Smooth muscle cell of the brain vasculature (primary cell): ENCODE measurements at places on chromosomes 1 and 21.

DNA sequence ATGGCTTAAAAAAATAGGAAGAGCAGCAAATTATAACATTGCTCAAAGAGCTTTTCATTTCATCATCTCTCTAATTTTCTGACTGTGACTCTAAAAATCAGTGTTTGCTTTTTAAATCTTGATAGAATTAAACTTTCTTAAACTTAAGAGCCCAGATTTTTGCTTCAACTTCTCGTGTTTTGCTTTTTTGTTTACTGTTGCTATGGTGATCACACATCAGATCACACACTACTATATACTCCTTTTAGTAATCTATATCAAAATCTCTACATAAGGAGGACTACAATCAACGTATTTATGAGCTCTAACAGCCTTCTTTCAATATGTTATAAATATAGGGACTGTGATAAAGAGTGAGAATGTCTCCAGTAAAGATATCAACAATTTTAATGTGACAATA is 537.3 kb downstream of the KCNT2 start:
- DNase-seq, result no peak

GRCh38 chr1:27505420-27505680 is 15.4 kb upstream of the WASF2 start:
- no peak for DNase-seq

DNA sequence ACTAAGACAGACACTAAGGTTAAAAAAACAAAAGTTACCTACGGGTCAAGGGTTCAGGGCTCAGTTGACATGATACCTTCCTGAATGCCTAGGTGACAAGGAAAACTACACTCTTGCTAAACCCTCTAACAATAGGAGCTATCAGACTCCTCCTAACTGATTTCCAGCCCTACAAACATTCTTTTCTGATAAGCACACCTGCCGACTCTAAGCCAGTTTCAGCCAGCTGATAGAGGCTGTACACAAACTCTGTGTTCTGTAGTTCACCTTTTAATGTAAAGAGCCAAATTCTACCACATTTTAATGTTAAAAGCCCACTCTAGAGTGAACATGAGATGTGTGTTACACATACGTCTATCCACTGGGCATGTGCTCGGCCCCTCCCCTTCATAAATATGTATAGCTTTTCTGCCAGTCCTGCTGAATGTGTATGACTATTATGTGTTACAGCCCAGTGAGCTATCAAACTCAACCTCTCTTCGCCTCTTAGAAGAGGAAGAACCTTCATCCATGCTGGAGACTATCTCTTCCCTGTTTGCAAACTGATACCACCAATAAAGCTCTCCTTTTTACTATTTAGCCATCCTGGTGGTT is 40.0 kb upstream of the FAM163A start:
- no peak for DNase-seq

GRCh38 chr1:8701794-8702471 is 115.5 kb downstream of the RERE start:
- DNase-seq, result no peak

DNA sequence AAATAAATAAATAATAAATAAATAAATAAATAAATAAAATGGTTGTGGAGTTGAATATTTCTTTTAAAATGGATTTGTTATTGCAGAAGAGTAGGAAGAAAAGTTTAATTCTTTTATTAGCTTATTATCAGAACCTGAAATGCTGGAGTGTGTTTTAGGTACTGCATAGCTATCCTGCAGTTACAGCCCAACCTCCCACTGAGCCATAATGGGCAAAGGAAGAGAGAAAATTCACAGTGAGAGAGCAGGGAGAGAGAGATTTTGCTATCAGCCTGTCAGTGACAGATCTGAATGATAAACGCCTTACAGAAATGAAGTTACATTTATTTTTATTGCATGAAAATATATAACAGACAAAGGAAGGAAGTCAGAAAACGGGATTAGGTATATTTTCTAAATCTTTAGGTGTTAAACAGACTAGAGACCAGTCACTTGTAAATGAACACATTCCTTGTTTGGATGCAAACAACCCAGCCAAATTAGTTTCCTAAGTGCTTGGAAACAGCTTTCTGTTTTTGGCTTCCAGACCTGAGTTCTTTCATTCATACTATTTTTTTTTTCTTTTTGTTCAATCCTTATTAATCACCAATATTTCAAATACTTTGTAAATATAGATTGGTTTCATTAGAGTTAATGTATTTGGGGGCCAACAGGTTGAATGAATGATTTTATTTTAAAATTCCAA is 425.3 kb downstream of the USP25 start:
- DNase-seq, result no peak

DNA sequence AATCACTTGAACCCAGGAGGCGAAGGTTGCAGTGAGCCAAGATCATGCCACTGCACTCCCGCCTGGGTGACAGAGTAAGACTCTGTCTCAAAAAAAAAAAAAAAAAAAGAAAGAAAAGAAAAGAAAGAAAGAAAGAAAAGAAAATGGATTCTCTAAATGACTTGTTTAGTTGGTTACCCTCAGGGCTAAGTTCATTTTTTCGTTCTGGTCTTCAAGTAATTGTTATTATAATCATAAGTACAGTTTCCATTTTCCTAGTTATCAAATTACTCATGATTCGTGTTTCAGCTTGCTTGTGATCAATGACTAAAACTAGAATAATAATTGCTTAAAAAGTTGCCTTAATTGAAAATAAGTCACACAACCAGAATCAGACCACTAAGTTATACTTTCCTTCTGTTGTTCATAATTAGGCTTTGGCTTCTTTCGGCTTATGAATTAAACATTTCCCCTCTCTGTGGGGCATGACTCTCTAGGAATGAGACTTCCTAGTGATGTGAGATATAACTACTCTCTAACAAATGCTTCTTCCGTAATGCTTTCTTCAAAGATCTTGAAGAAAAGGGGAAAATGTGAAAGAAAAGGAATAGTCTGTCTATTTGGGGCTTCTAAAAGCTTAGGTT is 9.6 kb upstream of the RLF start:
- no peak for DNase-seq

- no peak for DNase-seq
These were observed 47.0 kb downstream of the AGPAT3 start for GRCh38 chr21:43911935-43912487.

- DNase-seq, result no peak
These were observed 14.2 kb upstream of the AGPAT3 start for GRCh38 chr21:43850728-43851295.

DNA sequence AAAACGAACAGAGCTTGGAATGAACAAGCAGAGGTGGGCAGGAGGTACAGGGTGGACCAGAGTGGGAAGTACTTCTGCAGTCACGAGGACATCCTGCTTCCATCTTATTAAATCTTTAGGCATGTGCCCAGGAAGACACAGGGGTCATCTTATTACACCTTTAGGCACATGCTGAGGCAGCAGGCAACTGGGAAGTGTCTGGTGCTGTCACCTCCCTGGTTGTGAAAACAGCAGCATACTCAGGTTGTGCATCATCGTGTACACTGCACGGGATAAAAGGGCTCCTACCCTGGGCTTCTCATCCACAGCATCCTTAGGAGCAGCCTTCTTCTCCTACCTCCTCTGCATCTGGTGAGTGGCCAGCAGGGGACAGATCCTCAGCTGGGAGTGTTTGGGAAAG is at the start of gene LCE3C:
Gene LCE3C (plus strand): TSS at position 301 of the 400 bp plus-strand sequence. CDS start 498 bp downstream, outside the sequence.
- DNase-seq, result no peak

DNA sequence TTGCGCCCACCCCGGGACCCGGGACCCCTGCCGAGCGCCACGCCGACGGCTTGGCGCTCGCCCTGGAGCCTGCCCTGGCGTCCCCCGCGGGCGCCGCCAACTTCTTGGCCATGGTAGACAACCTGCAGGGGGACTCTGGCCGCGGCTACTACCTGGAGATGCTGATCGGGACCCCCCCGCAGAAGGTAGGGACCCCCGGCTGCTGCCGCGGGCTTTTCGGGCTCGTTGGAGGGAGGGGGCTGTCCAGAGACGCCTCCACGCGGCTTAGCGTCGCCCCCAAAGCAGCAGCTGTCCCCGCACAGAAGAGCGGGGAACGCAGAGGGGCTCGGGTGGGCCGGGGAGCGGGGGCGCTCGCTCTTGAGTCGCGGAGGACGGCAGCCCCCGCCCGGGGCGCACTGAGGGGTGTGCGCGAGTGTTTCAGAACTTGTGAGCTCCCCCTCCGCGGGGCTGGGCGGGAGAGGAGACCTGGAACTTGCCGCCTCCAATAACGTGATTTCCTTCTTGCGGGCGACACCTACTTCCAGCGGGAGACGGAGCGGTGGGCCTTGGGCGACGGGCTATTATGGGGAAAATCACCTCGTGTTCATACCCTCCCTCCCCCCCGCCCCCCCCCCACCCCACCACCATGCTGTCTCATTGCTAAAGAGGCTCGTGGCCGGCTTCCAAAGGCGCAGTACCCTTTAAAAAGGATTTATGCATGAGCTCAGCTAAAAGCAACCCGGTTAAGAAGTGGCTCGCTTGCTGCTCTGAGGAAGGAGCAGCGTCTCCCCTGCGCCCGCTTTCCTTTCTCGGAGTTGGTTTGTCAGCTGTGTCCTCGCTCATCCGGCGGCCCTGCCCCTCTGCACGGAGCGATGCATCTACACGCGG is 664 bp downstream of the BACE2 start:
- DNase-seq, result no peak

DNA sequence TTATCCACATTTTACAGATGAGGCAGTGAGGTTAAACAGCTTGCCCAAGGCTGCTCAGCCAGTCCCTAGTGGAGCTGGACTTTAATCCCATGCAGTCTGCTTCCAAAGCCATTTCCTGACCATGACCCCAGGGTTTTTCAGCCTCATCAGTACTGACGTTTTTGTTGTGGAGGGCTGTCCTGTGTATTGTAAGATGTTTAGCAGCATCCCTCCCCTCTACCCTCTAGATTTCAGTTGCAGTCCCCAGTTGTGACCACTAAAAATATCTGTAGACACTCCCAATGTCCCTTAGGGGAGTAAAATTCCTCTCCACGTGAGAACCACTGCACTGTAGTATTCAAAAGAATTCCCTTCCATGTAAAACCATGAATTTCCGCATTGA is 30.2 kb upstream of the C1orf105 start:
- DNase-seq, result no peak

GRCh38 chr1:185739967-185740366 is 5.8 kb downstream of the HMCN1 start:
- DNase-seq, result no peak

DNA sequence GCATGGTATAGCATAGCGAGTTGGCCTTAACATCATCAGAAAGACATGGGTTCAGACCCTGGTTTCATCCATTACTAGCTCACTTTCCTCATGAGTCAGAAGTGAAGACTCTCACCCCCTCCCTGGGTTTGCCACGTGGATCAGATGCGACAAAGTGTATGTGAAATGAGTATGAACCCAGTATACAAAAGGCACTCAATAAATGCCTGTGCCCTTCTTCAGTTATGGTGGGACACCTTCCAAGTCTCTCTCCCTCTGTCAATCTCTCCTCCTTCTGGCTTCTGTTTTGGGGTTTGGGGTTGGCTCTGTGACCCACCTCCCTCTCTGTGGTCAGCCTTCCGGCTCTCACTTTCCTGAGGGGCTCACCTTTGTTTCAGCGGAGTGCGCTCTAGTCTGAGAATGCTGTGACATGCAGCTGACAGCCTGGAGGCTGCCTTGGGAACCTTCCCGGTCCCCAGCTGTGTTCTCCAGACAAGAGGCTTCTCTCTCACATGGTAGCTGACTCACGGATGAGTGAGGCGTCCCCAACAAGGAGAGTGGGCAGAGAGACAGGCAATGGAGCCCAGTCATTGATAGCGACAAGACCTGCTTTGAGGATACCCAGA is 155.0 kb upstream of the EDN2 start:
- DNase-seq, result no peak

DNA sequence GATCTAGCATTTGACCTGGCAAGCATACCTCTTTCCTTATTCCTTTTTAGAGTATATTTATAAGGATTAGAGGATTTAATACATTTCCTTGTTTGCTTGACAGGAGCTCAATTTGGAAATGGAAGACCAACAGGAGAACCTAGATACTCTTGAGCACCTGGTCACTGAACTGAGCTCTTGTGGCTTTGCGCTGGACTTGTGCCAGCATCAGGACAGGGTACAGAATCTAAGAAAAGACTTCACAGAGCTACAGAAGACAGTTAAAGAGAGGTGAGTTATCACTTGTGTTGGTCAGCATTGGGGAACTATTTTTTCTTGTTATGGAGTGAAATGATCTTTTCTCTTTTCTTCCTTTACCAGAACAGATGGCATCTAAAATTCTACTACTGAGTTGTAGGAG is 123.4 kb upstream of the BMP8A start:
- DNase-seq, result no peak

GRCh38 chr1:232249339-232249738 is 380.6 kb downstream of the SIPA1L2 start:
- no peak for DNase-seq

DNA sequence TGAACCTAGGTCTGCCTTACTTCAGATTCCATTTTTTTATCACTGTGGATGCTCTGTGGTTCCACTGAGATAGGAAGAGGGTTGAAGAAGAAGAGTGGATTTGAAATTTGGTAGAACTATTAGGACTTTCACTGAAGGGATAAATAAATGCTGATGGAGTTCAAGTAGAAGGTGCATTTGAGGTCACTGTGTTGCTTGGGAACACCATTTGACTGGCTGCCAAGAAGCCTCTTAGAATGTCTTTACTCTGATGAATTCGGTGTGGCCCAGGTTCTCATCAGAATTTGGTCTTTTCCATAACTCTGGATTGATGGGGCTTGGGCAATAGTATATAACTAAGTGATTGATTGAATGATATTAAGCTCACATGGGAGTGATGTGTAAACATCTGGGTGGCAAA is 11.9 kb downstream of the XPR1 start:
- DNase-seq, result no peak

DNA sequence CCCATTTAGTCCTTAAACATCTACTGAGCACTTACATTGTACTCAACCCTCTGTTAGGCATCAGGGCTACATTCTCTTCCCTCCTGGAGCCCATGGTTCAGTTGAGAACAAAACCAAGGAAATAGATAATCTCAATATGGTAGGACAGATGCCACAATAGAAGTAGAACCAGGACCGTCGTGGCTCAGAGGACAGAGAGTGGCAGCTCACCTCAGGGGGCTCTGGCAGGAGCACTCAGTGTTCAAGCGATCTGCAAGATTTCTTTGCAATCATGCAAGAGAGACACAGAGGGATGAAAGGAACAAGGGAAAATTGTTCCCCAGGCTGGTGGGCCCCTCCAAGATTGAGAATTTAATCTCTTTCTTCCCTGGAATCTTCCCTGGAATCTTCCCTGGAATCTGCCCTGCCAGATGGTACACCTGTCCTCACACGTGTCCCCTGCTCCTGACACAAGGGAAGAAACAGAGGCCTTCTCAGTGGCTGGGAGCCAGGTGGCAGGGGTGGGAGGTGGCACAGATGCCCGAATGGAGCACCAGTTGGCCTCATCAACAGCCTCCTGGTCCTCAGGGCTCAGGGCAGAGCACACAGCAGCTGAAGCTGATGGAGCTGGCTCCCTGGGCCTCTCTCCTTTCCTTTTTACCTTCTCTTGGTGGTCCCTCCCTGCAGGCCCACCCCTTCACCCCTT is 135.4 kb downstream of the PLXNA2 start:
- DNase-seq, result no peak
